NCI-H2171 treated with DMSO at 0.1 percent for 48 hours (cell line): ENCODE measurements at places on chromosomes 4 and X.

GRCh38 chr4:88788424-88788823 is 90.8 kb upstream of the NAP1L5 start:
- DNase-seq = no peak

DNA sequence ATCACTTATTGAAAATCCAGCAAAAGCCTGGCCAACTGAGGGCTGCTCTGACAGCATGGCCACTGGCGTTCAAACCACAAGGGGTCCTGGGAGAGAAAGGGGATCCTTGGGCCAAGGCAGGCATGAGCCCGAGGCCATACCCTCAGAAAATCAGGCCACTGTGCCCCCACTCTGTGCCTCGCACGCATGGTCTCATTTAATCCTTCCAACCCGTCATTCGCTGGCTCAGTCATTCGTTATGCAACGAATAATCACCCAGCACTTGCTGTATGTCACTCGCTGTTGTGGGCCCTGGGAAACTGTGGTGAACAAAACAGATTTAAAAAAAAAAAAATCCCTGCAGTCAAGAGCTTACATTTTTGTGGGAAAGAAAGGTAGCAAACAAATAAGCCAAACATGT is 112.7 kb downstream of the BCOR start:
- no peak for DNase-seq

DNA sequence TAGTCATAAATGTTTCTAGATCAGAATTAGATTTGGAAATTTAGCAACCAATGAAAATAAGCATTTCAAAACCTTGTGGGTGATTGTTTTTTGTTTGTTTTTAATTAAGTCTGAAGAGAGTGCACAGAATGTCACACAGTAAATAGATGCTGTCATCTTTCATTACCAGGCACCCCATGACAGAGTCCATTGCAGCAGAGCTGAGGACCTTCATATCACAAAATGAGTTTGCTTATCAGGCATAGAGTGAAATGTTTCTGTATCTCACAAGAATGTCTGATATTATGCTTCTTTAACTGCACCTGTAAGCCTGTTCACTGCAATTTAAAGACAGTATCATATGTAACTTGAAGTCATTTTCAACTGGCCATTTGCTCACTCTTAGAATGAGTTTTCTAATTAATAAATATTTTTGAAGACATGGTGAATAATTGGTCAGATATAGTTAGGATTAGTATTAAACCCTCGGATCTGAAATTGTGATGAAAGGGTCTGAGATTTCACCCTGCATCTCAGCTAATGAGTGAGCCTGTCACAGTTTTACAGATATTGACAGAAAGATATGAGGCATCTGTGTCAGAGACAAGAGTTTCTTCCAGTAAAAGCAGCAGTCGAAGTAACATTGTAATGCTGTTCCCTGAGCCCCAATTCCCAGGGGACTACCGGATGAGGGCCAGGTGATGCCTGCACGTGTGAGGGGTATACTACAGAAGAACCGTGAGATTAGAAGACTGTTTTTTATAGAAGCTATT is 416.4 kb downstream of the CCSER1 start:
- DNase-seq = peak; percentile 57

DNA sequence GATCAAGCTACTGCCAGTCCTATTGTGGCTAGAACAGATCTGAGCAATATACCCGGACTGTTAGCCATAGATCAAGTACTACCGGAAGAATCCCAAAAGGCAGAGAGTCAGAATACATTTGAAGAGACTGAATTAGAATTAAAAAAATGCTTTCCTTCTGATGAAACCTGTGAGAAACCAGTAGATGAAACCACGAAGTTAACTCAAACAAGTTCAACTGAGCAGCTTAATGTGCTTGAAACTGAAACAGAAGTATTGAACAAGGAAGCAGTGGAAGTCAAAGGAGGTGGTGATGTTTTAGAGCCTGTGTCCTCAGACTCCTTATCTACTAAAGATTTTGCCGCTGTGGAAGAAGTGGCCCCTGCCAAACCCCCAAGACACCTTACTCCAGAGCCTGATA is 46.8 kb downstream of the WDR44 start:
- no peak for DNase-seq

- no peak for DNase-seq
Measured at GRCh38 chr4:51906167-51906958, 63.4 kb downstream of the DCUN1D4 start.

DNA sequence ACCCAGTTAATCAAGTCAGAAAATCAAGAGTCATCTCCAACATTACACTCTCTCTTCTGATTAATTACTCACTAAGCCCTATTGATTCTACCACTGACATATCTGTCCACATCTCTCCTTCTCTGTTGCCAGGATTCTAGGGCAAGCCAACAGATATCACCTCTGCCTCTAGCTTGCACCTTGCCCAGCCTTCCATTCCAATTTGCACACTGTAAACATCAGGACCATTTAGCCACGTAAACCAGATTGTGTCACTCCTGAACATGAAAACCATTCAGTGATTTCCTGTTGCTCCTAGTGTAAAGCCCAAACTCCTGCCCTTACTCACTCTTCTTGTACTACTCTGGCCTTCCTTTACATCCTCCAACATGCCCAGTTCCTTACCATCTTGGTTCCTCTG is 68.0 kb upstream of the PLS3 start:
- DNase-seq = no peak

- DNase-seq = no peak
Measured at GRCh38 chr4:170414961-170415360, 325.2 kb upstream of the AADAT start.

GRCh38 chrX:152573866-152574265 is 63.8 kb upstream of the GABRQ start:
- no peak for DNase-seq

DNA sequence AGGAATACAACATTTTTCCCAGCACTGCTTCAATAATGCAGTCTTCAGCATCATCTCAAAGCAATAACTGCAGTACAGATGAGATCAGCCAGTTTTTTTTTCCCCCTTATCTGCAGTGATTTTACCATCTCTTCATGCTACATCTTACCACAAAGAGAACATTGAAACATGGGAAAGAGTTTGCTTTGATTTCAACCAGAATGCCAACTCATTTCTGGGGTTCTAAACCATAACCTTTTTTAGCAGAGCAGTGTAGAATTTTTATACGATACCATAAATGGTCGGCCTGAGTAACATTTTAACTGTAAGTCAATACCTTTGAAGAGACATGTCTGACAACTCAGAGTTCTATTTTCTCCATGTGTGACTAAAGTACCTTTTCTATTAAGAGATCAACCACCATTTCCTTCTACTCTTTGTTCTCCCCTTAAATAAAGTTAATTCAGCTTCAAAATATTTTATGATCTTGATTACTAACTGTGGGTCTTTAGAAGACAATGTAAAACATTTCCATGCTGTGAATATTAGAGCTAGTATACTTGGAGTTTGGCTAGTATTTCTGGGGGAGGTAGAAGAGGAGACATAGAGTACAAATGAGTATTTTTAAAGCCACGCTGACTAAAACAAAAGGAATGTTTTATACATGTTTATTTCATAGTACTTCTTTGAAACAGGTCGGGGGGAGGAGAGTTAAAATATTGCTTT is 69.1 kb downstream of the TET2 start:
- no peak for DNase-seq

DNA sequence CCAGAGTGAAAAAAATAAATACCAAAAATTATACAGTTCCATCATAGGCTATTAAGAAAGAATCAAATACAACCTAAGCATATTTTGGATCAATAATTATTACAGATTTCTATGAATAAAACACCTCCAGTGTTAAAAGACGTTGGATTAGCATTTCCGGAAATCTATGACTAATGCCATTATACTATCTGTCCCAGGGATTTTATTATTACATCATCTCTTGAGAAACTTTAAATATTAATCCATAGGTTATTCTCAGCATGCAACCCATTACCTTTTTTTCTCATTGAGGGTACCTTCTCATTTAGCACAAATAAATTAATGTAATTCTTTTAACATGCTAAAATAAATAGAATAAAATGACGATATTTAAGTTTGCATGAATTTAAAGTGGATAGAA is 44.6 kb downstream of the CXorf58 start:
- DNase-seq = no peak

DNA sequence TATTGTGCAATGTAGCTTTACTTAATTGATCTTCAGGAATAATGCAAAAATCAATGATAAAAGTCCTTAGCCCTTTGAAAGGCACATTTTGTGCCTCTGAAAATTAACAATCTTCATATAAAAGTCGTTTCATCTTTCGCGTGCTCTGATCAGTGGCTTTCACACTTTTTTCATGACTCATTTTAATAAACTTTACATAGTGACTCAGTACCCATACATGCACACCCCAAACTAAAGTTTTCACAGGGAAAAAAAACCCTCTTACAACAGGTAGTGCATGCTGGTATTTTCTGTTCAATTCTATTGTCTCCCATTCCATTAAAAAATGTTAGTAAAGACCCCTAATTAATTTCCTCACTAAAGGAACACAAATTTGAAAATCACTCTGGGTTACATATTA is 21.5 kb downstream of the RWDD4 start:
- DNase-seq = no peak

DNA sequence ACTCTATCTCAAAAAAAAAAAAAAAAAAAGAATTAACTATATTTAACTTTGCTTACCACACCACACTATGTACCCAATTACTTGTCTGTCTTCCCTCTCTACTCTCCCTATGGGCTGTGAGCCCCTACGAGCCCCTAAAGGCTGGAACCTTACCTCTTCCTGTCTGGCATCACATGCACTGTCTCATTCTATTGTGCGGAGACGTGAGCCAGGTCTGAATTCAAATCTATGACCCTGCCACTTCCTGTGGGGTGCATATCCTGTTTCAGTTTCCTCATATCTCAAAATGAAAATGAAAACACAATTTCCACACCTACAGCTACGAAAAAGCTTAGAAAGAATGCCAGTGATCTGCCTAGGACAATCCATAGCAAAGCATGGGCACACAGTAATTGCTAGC is 42.9 kb upstream of the HS3ST1 start:
- DNase-seq = no peak

- no peak for DNase-seq
Measured at GRCh38 chr4:127174201-127174600, 458.6 kb upstream of the INTU start.

GRCh38 chr4:6705646-6706045 is 4.0 kb downstream of the MRFAP1L1 start:
- DNase-seq = no peak

- DNase-seq = peak; percentile 10
Measured at GRCh38 chrX:39536211-39536610, 561.5 kb downstream of the BCOR start.

- no peak for DNase-seq
Measured at GRCh38 chr4:82352118-82352824, 21.5 kb downstream of the HNRNPD start.

DNA sequence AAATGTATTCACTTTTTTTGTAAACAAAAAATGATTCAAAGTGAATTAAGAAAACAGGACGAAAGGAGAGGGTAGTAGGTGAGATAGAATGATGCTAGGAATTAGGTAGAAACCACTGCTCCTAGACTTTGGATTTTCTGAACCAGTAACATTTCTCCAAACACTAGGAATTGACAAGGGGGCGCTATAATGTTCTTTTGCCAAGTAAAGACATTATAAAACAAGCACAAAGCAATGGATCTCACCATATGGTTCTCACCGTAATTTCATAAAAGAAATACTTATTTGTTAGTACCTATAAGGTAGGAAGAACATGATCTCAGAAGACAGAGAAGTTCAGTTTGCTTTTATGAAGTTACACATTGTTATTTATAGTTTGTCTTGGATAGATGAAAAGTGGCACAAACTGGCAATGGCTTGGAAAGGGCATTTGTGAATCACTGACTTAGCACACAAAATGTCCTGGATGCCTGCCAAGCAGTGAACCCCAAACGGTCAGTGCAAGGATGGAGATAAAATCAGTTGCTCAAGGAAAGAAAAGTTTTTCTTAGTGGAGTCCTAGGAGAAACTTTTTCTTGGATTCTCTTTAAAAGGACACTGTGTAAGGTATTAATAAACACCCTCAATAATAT is 8.1 kb upstream of the TBC1D1 start:
- no peak for DNase-seq

DNA sequence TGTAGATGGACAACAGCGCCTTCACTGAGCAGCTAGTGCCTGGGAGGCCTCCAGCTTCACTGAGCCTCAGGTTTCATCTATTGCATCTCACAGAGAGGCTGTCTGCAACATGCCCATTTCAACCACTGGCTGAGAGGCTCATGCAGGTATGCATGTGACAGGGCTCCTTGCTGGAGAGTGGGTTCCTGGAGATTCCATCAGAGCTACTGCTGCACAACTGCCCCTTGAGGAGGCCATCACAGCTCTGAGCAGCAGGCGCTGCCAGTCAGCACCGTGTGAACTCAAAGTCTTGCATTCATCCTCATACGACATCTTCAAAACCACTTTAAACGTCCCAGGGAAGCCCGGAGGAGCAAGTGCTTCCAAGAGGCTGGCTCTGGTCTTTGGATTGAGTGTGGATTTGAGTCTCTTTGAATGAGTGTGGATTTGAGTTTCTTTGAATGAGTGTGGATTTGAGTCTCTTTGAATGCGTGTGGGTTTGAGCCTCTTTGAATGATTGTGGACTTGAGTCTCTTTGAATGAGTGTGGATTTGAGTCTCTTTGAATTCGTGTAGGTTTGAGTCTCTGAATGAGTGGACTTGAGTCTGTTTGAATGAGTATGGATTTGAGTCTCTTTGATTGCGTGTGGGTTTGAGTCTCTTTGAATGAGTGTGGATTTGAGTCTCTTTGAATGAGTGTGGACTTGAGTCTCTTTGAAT is 8.7 kb downstream of the P2RY8 start:
- no peak for DNase-seq

- no peak for DNase-seq
Measured at GRCh38 chr4:52633846-52634245, 25.3 kb downstream of the USP46 start.

GRCh38 chr4:52780206-52780605 is 29.0 kb upstream of the ERVMER34-1 start:
- DNase-seq = no peak

DNA sequence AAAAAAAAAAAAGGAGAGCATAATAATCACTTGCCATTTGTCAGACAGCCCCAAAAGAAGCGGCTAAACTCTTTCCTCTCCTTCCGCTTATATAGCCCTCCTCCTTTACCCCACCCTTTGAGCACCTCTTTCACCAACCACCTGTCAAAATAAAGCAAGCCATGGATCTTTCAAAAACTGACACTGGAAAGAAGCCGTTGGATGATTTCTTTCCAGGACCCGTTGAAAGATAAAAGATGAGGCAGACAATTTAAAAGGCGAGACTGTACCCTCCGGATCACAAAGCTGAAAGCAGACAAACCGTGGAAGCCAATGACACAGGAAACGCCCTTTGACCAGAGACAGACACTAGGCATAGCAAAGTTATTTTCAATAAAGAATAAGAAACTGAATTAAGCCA is 22.6 kb downstream of the GPC4 start:
- DNase-seq = no peak

DNA sequence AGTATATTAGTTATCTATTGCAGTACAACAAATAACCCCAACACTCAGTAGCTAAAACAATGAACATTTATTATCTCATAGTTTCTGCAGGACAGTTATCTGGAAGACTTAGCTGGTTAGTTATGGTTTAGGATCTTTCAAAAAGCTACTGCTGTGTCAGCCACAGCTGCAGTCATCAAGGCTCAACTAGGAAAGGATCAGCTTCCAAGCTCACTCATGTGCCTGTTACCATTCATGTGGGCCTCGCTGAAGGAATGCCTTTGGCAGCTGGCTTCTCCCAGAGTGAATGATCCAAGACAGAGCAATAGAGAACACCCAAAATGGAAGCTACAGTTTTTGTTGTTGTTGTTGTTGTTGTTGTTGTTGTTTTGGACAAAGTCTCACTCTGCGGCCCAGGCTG is 13.5 kb upstream of the PRSS48 start:
- no peak for DNase-seq
